Activated T-helper 1 cell treated with anti-CD3 and anti-CD28 coated beads, Interleukin-2, amount 50 U/mL, for 16 hours (primary cell): ENCODE measurements at places on chromosomes 3 and 15.

DNA sequence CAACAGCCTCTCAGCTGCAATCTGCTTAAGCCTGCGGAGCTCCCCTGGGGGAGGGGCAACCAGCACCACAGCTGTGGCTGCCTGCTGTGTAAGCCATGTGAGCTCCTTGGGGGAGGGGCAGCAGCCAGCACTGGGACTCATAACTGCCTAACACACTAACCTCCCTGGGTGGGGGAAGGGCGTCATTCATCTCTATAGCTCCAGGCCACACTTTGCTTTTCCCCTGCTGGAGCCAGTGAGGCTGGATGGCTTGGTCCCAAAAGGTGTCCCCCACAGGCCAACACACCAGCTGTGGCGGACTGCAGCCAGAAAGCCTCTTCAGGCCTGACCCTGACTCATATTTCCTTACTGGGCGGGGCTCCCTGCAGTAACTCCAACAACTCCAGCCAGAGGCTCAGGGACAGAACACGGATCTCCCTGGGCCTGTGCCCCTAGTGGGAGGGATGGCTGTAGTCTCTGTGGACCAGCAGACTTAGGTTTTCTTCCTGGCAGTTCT is 129.8 kb downstream of the PPM1L start:
- no peak for DNase-seq

DNA sequence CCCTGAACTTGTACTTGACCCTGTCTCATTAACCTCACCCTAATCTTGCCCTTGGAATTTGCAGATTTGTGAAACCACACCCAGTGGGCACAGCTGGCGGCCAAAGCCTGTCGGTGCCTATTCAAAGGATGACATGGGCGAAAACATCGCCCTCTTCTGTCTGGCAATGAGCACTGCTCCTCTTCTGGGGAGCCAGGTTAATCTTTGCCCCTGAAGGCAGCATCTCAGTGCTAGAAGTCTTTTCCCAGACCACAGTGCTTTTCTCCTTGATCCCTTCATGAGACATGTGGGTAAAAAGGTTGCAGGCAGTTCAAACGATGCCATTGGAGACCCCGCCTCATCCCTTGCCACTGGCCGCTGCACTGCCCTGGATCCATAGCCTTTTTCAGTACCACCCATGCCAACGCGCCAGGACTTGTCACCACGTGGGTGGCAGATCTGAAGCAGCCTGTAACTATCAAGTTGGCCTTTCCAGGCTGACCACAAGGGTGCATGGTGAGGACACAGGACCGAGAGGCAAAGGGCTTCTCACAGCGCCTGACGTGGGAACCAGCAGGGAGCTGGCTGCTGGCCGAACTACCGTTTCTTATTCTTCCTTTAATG is 6.5 kb upstream of the DNASE1L3 start:
- DNase-seq = peak; percentile 23

GRCh38 chr3:187084126-187084525 is 55.2 kb downstream of the RPL39L start:
- DNase-seq = no peak

DNA sequence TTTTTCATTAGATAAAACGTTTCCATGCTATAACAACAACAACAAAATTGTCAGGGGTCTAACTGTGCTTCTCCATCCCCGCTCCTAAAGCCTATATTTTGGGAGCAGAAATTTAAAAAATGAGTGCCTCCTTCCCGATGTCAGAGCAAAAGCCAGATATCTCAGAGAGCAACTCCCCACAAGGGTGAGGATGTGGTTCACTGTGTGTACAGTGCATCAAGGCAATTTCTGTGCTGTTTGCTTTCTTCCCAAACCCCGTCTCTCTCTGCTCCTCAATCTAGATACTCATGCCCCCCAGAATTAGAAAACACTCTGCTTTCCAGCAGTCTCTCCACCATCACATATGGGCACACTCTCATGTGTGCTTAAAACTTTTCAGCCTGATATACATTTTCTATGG is 76.7 kb upstream of the MBNL1 start:
- DNase-seq = no peak

DNA sequence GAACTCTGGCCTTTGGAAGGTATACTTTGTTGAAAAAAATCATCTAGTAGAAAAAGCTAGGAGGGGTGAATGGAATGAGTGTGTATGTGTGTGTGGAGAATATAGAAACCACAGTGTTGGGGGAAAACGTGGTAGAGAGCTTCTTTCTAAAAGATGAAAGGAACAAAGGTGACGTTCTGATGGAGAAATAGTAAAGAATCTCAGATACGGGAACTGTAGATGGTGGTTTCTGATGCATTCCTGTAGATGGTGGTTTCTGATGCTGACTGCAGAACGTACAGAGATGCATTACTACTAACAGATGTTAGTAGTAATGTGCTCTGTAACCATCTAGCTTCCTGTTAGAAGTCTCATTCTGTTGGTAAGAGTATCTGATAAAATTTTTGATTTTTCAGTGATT is 60.2 kb downstream of the VPS8 start:
- no peak for DNase-seq

DNA sequence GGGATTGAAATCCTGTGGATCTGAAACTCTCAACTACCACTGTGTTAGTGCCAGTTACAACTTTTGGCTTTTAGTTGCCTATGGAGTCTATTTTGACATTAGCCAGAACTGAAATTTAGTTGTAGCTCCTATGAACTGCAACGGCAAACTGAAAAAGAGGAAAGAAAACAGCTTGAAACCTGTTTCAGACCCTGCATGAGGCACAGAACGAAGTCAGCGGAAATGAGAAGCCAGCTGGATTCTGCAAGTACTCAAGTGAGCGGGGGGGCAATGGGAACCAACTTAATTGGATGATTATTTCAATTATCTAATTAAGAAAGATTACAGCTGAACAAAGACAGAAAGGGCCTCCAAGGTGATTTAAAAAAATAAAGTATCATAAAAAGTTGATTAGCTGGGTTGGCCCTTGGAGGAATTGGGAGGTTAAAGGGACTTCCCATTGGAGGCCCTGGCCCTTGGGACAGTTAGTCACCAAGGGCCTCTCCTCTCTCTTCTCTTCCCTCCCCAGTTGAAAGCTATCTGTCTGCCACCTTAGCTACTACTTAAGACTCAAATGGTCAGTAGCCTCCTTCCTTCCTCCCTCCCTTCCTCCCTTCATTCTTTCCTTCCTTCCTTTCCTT is 352.1 kb downstream of the SHQ1 start:
- no peak for DNase-seq

DNA sequence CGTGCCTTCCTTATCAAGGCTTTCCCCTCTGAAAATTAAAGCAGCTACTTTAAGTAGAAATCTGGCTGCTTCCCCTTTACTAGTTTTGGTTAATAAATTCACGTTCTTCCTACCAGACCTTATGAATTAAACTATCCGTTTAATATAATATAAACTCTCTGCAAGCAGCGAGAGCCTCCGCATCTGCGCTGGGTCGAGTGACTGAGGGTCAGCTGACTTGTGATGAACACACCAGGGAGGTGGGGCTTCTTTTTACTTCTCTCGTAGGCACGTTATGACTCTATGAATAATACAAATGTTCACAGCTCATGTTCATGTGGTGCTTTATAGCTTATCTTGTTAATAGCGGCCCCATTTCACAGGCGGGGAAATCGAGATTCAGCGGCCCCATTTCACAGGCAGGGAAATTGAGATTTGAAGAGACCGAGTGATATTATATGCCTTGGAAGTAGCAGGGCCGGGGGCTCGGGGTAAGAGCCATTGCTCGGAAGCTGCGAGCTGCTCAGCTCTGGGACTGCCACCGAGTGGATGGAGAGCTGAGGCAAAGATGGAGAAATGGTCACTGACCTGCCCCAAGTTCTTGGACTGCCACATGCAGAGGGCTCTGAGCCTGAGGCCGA is 8.3 kb downstream of the MUC4 start:
- DNase-seq = no peak

DNA sequence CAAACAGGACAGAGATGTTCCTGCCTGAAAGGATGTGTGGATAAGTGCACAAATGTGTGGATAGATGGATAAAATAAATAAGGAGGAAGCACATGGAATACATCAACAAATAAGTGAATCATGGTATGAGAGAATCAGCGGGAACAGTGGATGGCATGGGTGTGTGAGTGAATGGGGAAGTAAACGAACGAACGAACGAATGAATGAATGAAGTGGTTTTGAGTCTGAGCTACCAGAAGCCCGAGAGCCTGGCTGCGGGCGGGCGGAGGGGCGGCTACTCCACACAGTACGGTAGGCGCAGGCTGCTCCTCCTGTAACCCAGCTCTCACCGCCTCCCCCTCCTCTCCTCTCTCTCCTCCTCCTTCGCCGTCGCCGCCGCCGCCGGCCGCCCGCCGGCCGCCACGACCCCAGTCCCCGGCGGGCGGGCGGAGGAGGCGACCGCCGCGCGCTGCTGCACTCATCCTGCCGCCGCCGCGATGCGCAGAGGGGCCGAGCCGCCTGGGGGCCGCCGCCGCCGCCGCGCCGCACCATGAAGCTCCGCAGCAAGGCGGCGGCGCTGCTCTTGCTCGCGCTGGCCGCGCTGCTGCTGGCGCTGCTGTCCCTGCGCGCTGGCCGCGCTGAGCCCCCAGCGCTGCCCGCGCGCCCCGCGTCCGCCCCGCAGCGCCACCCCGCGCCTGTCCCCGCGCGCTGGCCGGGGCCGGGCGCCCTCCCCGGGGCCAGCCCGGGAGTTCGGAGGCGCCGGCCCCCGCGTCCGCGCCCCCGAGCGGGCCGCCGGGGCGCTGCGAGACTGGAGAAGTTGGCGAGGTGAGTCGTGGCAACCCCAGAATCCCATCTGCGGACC is at the start of gene GXYLT2:
GXYLT2 (plus strand) TSS at position 342 of the 841 bp plus-strand sequence; CDS start at position 530, 188 bp downstream.
- peak; percentile 2 for DNase-seq

GRCh38 chr3:138493804-138494606 is 59.6 kb downstream of the ESYT3 start:
- no peak for DNase-seq

DNA sequence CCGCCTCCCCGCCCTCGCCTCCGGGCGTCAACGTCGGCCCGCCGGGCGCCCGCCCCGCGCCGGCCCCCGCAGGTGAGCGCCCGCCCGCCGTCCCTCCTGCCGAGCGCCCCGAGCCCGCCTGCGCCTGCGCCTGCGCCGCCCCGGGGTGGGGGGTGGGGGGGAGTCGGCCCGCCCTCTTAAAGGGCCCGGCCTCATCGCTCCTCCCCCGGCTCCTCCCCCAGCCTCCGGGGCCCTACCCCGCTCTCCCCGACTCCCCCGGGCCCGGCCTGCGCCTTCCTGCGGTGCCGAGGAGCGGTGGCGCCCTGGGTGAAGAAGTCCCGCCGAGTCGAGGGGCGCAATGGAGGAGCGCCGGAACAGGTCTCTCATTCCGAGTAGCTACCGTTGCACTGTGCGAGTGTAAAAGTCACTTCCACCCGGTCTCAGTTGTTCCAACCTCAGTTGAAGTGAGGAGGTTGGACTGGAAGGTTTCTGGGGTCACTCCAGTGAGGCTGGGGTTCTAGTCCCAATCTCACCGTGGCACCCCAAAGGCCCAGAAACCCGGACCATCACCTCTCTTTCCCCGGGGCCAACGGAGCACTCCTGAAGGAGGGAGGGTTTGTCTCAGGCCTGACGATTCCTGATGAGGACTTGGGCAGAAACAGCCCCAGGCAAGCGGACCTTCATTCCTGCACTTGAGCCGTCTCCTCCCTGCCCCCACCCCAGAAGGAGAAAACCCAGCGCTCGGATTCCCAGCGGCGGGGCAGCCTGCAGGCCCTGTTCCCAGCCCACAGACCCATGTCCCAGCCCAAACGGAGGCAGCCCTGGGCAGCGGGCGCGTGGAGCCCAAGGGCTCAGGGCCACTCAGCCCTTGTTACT is 1.5 kb upstream of the TNK2 start:
- DNase-seq = peak; percentile 78

DNA sequence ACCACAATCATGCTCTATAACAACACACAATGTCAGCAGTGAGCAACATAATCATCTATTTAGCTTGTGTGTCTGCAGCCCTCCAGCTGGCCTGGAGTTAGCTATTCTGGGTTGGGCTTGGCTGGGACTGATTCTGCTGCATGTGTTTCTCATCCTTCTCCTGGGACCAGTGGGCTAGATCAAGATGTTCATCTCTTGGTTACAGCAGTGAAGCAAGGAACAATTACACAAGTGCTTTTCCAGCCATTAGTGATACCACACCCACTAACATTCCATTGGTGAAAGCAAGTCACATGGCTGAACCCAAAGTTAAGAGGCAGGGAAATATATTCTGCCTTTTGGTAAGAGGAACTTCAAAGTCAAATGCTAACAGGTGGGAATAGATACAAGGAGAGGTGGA is 14.6 kb downstream of the NUDT16 start:
- no peak for DNase-seq

- DNase-seq = no peak
These were observed 4.3 kb downstream of the PDIA5 start for GRCh38 chr3:123071146-123071545.

GRCh38 chr3:161915418-161915750 is 418.8 kb downstream of the OTOL1 start:
- DNase-seq = no peak

DNA sequence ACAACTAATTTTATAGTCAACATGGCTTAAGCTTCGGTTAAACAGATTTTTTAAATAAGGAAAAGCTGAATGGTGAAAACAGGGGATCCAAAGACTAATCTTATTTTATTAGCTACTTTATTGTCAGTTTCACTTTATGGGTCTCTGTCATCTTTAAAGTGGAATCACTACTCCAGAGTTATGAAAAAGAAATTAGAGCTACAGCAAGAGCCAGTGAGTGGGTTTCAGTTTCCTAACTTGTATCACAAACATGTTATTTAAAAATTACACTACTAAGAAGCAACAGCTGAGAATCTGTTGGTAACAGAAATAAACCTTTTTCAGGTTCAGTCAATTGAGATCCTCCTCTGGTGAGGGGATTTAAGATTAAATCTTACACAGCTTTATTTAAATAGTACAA is 10.0 kb downstream of the PHC3 start:
- no peak for DNase-seq

GRCh38 chr15:61159901-61160300 is 69.2 kb downstream of the RORA start:
- no peak for DNase-seq

GRCh38 chr15:67136802-67137201 is 71.4 kb downstream of the SMAD3 start:
- DNase-seq = no peak

- DNase-seq = no peak
These were observed 114.0 kb downstream of the FOXB1 start for GRCh38 chr15:60118146-60118545.

- no peak for DNase-seq
These were observed 11.5 kb downstream of the ARHGEF3 start for GRCh38 chr3:56790016-56790821.

DNA sequence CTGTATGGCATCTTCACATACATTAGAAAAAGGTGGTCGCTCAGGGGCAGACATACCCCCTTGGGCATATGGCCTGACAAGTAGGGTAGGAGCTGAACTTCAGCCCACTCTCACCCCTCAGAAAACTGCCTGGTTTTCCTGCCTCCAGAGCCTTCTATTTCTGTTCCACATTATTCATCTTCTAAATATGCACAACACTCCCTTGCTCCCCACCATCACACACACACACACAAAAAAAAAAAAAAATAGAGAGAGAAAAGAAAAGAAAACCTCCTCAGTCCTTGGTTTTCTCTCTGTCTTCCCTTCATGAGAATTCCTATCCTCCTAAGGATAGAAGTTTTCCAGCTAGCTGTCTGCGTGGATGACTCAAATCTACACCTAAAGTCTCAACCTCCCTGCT is 5.6 kb upstream of the ROPN1 start:
- no peak for DNase-seq

GRCh38 chr3:12722226-12722625 is 36.8 kb downstream of the TMEM40 start:
- no peak for DNase-seq

GRCh38 chr3:38519000-38519399 is 22.9 kb downstream of the EXOG start:
- no peak for DNase-seq
